Stimulated activated CD4-positive, alpha-beta T cell treated with anti-CD3 and anti-CD28 coated beads, Interleukin-4, amount 100 ng/mL, for 24 hours (primary cell): ENCODE measurements at places on chromosomes 1 and 21.

DNA sequence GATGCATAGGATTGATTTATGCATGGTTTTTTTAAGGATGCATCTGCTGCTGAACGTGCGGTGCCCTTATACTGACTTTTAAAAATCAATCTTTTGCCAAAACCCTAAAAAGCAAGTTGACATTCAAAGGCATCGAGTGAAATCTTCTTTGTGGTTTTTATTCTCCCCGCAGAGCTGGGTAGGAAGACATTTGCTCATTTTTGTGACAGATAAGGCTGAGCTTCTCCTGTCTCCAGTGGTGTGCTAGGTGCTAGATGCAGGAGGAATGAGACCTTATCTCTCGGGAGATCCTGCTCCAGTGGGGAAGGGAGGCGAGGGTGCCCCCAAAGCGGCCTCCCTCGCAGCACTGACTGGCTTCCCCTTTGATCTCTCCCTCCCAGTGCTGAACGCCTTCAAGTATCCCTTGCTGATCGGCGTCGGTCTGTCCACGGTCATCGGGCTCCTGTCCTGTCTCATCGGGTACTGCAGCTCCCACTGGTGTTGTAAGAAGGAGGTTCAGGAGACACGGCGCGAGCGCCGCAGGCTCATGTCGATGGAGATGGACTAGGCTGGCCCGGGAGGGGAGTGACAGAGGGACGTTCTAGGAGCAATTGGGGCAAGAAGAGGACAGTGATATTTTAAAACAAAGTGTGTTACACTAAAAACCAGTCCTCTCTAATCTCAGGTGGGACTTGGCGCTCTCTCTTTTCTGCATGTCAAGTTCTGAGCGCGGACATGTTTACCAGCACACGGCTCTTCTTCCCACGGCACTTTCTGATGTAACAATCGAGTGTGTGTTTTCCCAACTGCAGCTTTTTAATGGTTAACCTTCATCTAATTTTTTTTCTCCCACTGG, 14.9 kb upstream of the CD101 start:
- peak; percentile 42 for DNase-seq

GRCh38 chr1:169201084-169201619, 94.7 kb downstream of the ATP1B1 start:
- no peak for DNase-seq

DNA sequence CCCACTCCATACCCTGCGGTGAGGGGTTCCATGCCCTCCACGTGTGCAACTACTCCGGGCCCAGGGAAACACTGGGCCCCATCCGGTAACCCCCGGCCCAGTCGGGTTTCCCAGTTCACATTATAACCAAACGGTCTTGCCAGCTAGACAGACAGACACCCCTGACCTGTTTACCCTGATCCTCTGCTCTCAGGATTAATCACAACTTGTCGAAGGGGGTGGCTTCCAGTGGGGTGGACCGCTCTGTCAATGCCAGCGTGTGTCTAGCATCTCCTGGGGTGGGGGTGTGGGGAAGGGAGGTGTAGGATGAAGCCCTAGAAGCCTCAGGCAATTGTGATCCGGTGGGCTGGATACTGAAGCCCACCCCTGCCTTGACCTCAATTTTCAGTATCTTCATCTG, 4.6 kb upstream of the OLIG2 start:
- no peak for DNase-seq

GRCh38 chr1:151108331-151108730, 37.8 kb downstream of the GABPB2 start:
- no peak for DNase-seq

DNA sequence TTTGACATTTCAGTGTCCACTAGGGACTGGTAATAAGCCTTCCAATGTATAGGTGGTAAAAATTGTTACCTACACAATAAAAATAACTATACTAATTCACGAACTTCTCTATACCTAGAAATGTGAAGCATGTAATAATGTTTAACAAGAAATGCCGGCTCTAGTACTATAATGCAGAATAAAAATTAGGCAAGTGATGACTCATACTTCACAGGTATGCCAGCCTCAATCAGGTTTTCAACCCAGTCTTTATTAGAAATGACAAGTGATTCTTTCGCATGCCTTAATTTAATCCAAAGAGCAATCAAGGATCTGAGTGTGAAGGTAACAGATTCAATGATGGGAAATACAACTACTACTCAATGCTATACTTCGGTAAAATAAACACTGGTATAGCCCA, 134.9 kb downstream of the RERE start:
- no peak for DNase-seq

- DNase-seq, result no peak
Observed at GRCh38 chr21:34526241-34526617, 14.2 kb upstream of the KCNE1 start.

- no peak for DNase-seq
Observed at GRCh38 chr1:172944931-172945330, 105.8 kb downstream of the TNFSF18 start.

- no peak for DNase-seq
Observed at GRCh38 chr1:92026806-92027205, 3.0 kb upstream of the EPHX4 start.

- DNase-seq, result no peak
Observed at GRCh38 chr21:27149034-27149433, 182.1 kb upstream of the ADAMTS5 start.
